ENCODE measurements at places on chromosomes 12 and 14. TPM values are rescaled to one million over a fixed set of nuclear protein-coding genes. Genes with fewer than 3 reads are reported as not detected.

ACSM4 gene
- not detected for total RNA-seq

ACSS3 gene
- not detected for total RNA-seq

DNAL1 gene
- 5.9 TPM for total RNA-seq

KRT72 gene
- total RNA-seq = 0.16 TPM

ANKS1B gene
- total RNA-seq = not detected

TBX5 gene
- total RNA-seq = not detected

RASSF9 gene
- total RNA-seq = not detected

DEPDC4 gene
- total RNA-seq = 1.6 TPM

VDR gene
- 84.6 TPM for total RNA-seq

RNU4-1 gene
- 692 TPM for total RNA-seq

NOVA1 gene
- not detected for total RNA-seq

MGST1 gene
- total RNA-seq = not detected

MUCL1 gene
- not detected for total RNA-seq

KRT73 gene
- 0.20 TPM for total RNA-seq

PXN gene
- 45.3 TPM for total RNA-seq

XRCC3 gene
- total RNA-seq = 55.2 TPM

DLK1 gene
- not detected for total RNA-seq

GUCY2C gene
- not detected for total RNA-seq

All from activated CD8-positive, alpha-beta T cell treated with anti-CD3 and anti-CD28 coated beads for 36 hours (primary cell).